GM13977 (cell line): ENCODE measurements at places on chromosomes 11 and 22.
A peak's percentile ranks its signal among the peaks of the same experiment; 100 is the strongest.

DNA sequence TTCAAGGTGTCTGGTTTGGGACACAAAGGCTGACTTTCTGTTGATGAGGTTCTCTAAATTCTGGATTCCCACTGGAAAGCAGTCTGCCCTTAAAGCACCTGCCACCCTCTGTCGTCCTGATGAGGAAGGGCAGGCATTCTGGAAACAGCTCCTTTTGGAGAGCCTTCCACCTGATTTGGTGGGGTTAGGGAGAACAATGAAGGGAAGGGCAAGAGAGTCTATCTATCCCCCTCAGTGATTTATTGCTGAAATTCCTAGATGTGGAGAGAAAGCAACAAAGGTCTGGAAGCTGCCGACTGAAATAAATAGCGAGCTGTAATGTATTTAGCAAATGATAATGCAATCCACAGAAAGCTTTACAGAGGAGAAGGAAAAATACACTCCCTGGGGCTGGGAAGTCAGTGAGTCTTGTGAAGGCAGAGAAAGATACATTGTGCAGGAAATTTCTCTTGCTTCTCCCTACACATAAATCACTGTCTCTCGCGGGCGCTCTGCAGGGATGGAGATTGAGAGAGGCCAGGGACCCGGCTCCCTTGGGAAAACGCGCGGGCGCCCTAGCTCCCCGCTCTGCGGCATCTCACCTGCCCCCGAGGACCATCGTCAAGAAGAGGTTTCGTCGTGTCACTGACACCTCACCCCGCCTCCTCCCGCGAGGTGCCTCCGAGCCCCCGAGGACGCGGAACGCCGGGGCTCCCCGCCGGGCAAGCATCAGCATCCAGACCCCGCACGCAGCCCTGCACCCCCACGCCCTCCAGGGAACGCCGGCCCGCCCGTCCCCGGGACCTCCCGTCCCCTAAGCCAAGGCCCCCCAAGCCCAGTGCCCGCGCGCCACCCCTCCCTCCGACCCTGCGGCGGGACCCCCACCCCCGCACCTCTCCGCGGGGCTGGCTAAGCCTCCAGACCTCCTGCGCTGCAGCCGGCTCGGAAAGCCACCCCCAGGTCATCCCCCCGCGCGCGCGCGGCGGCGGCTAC lies 673 bp downstream of the CDON start:
- DNase-seq: peak; percentile 34

DNA sequence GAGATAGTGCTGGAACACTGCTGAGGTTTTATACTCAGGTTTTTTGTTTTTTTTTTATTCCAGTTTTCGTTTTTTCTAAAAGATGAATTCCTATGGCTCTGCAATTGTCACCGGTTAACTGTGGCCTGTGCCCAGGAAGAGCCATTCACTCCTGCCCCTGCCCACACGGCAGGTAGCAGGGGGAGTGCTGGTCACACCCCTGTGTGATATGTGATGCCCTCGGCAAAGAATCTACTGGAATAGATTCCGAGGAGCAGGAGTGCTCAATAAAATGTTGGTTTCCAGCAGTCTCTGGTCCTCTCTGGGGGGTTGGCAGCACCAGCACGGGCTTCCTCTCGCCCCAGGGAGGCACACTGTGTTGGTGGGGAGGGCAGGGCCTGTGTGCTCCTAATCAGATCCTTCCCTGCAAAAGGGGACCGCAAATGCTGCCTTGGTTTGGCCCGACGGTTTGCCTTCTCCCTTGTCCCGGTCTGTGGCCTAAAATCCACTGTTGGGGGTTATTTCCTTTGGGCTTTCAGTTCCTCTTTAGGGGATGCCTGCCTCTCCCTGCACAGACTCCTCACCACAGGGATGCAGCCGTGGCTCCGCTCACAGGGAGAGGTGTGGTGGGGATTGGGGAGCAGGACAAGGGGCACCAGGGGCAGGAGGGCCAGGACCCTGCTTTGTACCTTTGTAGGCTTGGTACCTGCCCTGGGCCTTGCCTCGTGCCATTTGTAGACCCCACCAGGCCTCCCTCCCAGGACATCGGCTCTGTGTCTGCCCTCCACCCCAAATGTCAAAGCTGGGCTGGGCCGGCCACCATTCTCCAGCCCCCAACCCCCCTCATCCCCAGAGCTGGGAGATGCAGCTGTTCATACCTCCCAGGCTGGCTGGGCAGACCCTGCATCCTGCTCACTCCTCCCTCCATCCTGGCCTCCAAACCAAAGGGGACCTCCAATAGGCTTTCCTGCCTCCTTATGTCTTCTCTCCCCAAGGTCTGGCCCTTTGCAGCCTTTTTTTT lies 13.5 kb downstream of the MCAT start:
- no peak for DNase-seq

- peak; percentile 9 for DNase-seq
These were observed 37.6 kb downstream of the LIF start for GRCh38 chr22:30208631-30209603.

GRCh38 chr11:8287297-8287696 lies 23.6 kb upstream of the LMO1 start:
- DNase-seq: no peak

GRCh38 chr22:23850136-23850611 lies 7.5 kb upstream of the SLC2A11 start:
- DNase-seq: no peak

DNA sequence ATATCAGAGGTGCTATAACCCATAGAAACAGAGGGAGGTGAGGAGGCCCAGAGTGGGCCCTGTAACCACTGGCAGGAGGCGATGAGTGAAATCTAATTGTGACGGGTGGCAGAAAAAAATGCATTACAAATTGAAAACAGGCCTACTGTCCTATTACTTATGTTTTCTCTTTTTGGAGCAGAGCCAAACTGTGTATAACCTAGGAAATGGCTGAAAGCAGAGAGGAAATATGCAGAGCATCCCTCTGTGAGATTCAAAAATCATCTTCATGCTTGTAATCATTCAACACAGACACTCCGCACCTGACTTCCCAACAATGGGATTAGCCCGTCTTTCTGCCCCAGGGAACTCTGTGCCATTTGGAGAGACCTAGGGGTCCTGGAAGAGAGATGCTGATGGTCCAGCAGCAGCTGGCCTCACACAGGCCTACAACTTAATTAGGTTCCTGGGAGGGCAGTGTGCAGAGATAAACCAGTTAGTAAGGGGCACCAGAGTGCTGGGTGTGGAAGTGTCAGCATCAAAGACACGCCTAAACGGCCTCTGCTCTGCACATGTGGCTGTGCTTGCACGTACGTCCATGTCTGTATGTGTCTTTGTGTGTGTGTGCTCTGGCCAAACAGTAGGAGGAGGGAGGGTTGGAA lies 41.8 kb downstream of the MAP6 start:
- no peak for DNase-seq

DNA sequence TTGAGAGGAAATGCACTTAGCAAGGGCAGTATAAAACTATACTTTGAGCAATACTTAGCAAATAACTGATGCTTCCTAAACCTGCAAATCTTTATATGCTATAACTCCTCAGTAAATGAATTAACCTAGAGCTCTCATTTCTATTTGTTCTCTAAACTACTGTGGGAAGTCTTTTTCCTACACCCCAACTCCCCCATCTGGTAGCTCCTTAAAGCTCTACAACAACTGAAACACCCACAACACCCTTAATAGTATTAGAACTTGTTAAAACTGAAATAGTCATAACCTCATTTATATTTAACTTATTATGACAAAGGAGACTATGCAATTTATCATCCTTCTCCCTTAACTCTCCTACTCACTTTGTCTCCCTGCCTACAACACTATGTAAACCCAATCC lies 43.4 kb downstream of the GUCY1A2 start:
- no peak for DNase-seq
